ENCODE measurements at places on chromosomes 16 and 17. TPM values are rescaled to one million over a fixed set of nuclear protein-coding genes. Genes with fewer than 3 reads are reported as not detected.

FLII gene
- total RNA-seq: 210 TPM

ARL5C gene
- not detected for total RNA-seq

DNA sequence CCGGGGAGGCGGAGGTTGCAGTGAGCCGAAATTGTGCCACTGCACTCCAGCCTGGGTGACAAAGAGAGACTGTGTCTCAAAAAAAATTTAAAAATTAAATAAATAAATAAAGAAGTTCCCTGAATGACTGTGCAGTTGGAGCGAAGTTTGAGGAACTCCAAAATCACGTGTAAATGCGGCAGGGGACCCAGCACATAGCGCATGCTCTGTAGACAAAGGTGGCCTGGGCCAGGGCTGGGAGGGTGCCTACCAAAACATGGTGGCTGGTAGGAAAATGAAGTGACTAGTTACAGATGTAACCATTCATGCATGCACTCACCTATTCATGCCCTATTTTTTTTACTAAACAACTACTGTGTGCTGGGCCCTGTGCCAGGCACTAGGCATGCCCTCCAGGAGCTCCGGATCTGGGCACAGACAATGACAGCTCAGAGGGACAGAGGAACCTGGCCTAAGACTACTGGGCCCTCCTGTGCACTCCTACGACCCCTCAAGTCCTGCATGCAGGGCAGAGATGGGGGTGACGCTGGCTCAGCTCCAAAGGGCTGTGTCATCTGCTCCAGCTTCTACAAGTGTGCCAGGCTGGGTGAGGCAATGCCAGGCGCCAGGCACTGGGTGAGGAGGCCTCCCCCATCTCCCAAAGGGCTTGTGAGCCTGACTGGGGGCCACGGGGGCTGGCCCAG lies 65.3 kb downstream of the RMI2 start:
- peak; percentile 38 for ATAC-seq

- ATAC-seq: peak; percentile 60
Measured at GRCh38 chr16:79328402-79329165, 272.0 kb downstream of the MAF start.

CCR7 gene
- 0.48 TPM for total RNA-seq

DNA sequence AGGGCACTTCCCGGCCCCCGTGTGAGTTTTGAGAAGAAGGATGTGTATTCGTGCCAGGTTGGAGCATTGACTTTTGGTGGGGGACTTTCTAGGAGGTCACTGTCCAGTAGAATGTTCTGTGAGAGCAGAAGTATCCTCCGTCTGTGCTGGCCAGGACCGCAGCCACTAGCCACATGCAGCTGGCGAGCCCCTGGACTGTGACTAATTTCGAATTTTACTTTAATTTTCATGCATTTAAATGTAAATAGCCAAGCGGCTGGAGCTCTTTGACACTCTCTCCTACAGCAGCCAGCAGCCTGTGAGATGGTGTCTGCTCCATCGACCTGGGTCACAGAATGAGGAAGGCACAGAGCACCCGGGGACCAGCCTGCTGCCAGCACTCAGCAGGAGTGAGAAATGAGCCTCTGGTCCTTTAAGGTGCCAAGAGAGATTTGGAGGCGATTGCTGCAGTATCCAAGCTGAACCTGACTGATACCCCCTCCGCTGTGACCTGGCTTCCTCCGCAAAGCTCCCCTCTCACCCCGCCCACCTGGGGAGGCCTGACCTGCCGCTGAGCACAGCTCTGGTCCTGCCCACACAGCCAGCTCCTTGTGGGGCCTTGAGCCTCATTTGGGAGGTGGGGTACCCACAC lies 7.8 kb downstream of the ATP2A3 start:
- no peak for ATAC-seq

DNA sequence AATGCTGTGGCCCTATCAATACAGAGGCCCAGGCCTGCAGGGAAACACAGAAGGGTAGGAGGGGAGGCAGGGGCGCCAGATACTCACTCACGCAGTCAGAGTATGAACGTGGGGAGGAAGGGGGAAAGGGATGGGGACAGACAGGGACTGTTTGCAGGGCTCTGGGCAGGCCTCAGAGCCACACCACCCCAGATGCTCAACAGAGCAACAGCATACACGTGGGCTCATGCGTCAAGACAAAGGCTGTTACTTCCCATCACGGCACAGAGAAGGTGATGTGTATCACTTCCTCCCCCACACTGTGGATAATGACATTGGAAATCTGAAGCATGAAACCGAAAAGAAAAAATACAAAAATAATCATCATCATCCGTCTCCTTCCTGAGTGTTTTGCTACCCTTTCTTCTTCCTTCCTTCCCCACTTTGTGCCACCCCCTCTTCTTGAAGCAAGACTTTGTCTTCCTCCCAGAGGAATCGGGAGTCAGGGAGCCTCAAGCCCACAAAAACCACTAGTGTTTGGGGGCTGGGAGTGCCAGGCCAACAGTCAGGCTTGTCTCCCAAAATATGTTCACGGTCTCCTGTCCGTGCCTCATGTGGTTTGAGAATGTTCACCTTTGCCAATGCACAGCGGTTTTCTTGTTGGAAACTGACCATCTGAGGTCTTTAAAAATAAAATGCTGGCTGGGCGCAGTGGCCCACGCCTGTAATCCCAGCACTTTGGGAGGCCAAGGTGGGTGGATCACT lies 20.1 kb downstream of the SLC39A11 start:
- no peak for ATAC-seq

CD300LB gene
- not detected for total RNA-seq

KCNJ16 gene
- total RNA-seq: not detected

PRMT7 gene
- 14.8 TPM for total RNA-seq

- no peak for ATAC-seq
Measured at GRCh38 chr16:22120440-22120839, 28.1 kb downstream of the VWA3A start.

PIP4K2B gene
- 15.1 TPM for total RNA-seq

All from esophagus mucosa (tissue), 1 donor.